ENCODE measurements at places on chromosomes 3 and 15. TPM values are rescaled to one million over a fixed set of nuclear protein-coding genes. Genes with fewer than 3 reads are reported as not detected.

- DNase-seq = no peak
Measured at GRCh38 chr3:24428481-24428880, 66.2 kb downstream of the THRB start.

GRCh38 chr3:88626456-88627120 lies 476.8 kb downstream of the C3orf38 start:
- no peak for DNase-seq

DNA sequence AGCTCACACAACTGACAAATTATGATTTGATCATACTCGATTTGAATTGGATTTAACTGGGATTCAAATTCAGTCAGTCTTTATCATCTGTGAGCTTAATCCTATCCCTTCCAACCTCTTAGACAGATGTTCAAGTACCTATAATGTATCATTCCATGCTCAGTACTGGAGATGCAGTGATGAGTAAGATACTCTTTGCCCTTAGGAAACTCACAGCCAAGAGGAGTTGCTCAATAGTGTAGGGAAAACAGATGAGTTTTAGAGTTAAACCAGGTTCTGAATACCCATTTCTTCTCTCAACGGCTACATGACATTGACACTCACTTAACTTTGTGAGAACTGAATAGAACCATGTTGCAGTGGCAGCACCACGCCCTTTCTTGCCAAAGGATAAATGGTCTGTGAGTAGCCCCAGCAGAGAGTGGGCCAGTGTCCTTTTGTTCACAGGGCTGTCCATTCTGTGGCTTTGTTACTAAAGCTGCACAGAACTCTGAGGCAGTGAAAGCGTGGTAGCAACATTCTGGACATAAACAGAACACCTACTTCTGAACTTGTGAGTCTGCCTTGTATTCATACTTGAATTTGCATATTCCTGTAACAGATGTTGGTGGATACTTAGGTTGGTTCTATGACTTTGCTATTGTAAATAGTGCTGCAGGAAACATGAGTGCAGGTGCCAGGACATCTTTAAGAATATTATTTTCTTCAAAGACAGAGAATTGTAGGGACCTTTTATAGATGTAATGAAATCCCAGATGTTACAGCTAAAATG lies 91.6 kb downstream of the RASA2 start:
- no peak for DNase-seq

BHLHE40 gene
- total RNA-seq = 26.8 TPM

CISH gene
- total RNA-seq = 10.2 TPM

PEX11A gene
- total RNA-seq = 13.9 TPM

Measured in left ventricle myocardium superior (tissue), 1 donor.